ENCODE measurements at places on chromosomes 12 and 14.
A peak's percentile ranks its signal among the peaks of the same experiment; 100 is the strongest.

DNA sequence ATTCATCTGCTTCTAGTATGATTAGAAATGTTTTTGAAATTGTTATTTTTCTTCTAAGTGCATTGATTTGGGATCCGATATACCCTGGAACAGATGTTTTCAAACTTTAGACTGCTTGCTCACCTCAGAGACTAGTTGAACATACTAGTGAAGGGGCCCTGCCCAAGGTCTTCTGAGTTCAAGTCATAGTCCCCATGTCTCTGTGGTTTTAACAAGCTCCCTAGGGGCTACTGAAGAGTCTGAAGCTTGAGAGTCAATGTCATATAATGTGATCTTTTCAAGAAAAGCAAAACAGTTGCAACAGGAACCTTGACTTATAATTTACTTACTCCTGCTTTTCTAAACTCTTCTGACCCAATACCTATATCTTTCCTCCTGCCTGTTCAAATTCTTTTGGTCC is 7.5 kb upstream of the UBE2N start:
- no peak for DNase-seq

- no peak for DNase-seq
These were observed 46.5 kb upstream of the PTCSC3 start for GRCh38 chr14:36222952-36223468.

- DNase-seq, result no peak
These were observed 22.2 kb upstream of the TESC start for GRCh38 chr12:117121441-117121840.

DNA sequence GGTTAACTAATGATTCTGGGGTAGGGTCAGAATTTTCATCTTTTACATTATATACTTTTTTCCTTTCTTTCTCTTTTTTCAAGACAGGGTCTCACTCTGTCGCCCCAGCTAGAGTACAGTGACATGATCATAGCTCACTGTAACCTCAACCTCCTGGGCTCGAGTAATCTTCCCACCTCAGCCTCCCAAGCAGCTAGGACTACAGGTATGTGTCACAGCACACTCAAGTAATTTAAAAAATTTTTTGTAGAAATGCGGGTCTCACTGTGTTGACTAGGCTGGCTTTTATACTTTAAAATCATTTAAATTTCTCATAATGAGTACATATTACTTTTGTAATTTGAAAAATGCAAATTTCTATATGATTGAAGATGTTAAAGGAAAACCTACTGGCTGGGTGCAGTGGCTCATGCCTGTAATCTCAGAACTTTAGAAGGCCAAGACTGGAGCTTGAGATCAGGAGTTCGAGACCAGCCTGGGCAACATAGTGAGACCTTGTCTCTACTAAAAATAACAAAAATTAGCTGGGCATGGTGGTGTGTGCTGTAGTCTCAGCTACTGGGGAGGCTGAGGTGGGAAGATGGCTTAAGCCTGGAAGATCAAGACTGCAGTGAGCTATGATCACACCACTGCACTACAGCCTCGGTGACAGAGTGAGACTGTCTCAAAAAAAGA is 25.7 kb downstream of the R3HDM2 start:
- DNase-seq, result no peak

DNA sequence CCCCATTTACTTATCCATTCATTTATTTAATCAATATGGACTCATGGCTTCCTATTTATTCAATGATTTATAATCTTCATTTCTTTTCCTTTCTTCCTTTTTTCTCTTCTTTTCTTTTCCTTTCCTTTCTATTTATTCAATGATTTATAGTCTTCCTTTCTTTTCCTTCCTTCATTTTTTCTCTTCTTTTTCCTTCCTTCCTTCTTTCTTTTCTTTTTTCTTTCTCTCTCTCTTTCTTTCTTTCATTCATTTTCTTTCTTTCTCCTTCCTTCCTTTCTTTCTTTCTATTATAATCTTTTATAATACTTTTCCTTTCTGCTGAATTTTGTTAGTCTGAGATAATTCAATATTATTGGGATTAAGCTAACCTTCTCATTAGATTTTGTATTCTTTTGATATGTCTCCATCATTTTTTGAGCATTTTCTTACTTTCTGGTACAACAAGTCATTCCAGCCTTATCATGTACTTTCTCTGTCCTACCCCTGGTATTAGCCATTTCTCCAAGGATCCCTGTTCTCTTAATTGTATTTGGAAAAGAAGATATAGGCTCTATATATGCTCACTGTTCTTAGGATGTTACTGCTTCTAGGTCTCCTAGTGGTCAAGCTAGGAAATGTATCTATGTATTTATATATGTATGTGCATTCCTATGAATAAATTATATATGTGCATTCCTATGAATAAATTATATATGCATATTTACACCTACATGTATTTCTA is 12.1 kb downstream of the LACRT start:
- no peak for DNase-seq

DNA sequence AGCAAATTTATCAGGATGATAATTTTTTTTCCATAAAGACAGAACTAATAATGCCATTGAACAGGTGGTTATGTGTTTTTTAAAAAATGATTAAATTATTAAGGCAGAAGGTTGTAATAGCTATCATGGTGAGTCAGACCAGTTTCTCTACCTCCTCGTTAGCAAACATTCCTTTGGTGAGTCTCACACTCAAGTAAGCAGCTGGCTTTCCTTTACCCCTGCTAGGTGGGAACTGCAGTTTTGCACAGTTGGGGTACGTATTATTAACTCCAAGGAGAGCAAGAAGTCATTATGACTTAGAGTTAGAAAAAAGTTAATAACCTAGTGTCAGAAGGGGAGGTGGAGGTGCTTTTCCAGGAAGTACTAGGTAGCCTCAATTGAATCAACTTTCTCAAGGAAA is 165.3 kb downstream of the SNAPC1 start:
- DNase-seq, result no peak

DNA sequence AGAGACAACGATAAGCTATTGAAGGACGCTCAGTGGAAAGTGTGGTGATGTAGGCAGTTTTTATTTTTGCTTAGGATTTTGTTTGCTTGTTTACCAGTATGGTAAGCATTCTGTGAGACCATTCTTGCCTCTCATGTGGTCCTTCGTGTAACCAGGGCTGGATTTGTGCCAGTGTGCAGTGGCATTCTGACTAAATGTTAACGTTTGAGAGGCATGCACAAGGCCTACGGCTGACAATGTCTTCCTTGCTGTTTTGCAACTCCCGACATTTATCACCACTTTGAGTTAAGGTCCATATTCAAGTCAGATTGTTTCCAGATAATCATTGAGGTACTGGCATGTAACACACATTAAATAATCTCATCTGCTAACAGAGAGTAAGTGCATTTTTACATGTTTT is 102.3 kb upstream of the BCAT1 start:
- no peak for DNase-seq

DNA sequence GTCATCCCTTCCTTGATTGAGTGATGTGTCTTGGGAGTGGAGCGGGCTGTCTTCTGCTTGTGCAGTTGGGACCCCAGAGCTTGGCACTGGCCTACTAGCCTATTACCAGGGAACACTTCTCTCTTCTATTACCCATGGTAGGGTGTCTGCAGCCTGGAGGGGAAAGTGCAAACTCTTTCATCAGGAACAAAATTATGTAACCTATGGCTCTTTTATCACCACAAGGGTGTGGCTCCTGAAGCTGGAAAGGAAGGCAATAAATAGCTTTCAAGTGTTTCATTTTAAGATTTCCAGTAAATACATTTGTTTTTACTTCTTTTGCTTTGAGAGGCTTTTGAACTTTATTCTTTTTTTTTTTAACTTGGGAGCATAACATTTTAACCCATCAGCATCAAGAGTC is 349.7 kb upstream of the FAR2 start:
- no peak for DNase-seq

DNA sequence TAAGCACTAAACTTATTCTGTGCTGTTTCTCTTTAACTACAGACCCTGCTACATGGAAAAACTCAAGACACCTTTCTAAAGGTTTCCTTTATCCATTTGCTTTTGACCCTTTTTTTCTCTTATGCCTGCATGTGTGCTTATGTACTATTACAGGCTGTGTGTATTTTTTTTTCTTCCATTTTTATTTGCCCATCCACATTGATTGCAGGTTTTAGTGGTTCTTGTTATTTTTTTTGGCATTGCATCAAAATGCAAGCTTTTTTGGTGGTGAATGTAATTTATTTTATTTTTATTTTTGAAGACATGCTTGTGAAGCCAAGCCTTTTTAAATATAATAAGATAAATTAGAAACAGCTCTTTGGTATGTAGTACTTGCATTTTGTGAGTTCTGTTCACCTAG is 26.7 kb downstream of the DNM1L start:
- no peak for DNase-seq

DNA sequence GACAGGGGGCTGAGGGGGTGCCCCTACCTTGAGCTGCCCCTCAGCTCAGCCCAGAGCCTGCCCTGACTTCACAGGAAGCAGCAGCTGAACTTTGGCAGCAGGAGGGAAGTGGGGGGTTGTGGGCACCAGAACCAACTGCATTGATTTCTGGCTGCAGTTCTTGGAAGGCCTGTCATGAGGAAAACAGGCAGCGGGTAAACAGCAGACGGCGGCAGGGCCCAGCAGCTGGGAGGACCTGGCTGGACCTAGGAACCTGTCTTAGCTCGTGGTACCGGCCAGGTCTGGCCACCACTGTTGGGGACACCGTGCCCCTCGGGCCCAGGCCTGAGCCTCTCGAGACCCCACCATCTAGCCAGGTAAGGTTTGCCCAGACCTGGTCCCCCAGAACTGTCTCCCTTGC is 154.2 kb upstream of the MYL2 start:
- no peak for DNase-seq

DNA sequence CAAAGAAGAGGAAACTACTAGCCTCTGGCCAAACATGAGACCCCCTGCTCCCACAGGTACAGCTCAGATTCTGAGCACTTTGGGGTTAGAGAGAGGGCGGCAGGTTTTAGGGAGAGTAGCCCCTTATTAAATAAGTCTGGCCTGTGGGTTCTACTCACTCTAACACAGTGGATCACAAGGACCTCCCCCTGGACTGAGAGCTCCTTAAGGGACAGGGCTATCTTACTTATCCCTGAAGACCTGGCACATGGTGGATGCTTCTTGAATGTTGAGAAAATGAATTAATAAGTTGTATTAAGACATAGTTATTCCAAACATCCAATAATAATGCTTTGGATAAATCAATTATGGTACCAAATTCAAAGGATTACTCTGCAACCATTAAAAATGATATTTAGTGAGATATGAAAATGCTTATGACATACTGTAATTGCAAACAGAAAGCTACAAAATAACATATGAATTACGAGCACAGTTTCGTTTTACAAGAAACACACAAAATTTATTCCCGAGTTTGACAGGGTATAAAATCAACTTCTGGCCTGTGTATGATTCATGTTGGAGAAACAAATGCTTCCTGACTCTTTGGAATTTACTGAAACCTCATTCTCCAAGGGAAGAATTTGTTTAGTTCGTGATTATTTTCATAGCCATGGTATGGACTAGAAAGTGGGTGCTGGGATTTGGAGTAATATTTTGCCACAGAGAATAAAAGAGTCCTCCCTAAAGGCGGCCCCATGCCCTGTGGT is 59.3 kb upstream of the BDKRB2 start:
- no peak for DNase-seq

DNA sequence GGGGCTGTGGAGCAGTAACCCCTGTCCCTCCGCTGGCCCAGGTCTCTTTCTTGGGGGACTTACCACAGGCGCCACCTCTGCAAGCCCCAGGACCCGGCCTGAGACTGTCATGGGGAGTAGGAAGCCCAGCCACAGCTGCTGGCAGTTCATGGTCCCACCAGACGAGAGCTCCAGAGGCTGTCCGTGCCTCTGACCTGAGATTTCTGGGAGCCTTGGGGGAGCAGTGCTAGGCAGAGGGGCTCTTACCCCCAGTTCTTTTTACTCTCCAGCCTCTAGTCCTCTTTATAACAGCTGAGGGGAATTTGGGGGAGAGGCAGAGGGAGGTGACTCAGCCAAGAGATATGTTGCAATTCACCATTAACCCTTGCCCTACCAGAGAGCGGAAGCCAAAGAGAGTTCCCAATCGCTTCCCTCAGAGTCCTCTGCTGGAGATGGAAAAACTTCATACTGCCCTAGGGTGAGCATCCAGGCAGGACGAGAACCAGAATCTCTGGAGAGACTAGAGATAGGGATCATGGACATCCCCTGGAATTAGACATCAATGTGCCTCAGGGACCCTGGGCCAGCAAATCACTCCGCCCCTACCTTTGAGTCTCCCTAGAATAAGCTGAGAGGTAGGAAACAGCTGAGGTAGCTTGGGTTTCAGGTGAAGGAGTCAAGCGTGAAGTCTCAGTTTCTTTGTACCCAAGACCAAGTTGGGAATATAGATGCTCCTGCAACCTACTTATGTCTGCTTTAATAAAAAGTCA is at the start of gene MMP19:
TSS of gene MMP19 (minus strand) at position 256 of the 749 bp plus-strand sequence. CDS start at position 150, 106 bp downstream.
- no peak for DNase-seq

- no peak for DNase-seq
These were observed 39.7 kb upstream of the RPH3A start for GRCh38 chr12:112751844-112752243.

GRCh38 chr12:26874501-26875296 is 41.7 kb upstream of the ITPR2 start:
- DNase-seq, result no peak

GRCh38 chr14:97707603-97708002 is 910.4 kb downstream of the VRK1 start:
- no peak for DNase-seq

GRCh38 chr12:66188584-66189485 is at the start of gene IRAK3:
IRAK3 (plus strand) TSS chr12:66189214; CDS start chr12:66189300, 86 bp downstream.
- peak; percentile 86 for DNase-seq

DNA sequence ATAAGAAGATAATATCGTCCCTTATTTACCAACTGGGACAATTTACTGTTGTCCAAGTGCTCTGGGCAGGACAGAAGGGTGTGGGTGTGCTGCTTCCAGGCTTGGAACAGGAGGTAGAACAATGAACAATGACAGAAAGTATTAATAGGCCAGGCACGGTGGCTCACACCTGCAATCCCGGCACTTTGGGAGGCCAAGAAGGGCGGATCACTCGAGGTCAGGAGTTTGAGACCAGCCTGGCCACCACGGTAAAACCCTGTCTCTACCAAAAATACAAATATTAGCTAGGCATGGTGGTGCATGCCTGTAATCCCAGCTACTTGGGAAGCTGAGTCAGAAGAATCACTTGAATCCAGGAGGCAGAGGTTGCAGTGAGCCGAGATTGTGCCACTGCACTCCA is 2.5 kb downstream of the IFI27 start:
- DNase-seq, result no peak

- DNase-seq, result no peak
These were observed 12.8 kb downstream of the GSKIP start for GRCh38 chr14:96376093-96376492.

GRCh38 chr12:13602172-13602571 is 379.2 kb downstream of the GRIN2B start:
- no peak for DNase-seq

GRCh38 chr12:100868487-100868886 is 73.9 kb downstream of the ANO4 start:
- no peak for DNase-seq

- no peak for DNase-seq
These were observed 79.5 kb downstream of the OTOGL start for GRCh38 chr12:80178846-80179245.

- DNase-seq, result no peak
These were observed at the start of gene APOF for GRCh38 chr12:56362130-56363059. APOF (minus strand) TSS chr12:56362857; CDS start chr12:56362745, 112 bp downstream.

DNA sequence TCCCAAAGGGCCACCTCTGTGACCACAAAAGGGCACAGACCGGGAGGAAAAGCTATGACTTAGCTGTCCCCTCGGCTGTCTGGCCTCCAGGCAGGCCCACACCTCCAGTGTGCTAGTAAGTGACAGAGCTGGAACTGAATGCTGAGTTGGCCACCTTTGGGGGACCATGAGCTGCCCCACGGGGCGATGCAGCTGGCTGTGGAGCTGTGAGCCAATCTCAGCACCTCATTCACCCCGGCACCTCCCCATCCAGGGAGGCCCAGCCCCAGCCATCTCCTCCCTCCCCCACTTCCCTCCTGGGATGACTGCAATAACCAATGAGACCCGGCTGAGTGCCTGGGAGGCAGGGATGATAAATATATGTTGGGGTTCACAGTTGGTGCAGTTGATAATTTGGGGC is 12.2 kb upstream of the TESC start:
- no peak for DNase-seq
